Left kidney (tissue), 8 donors: ENCODE measurements at places on chromosomes 13 and 19. TPM values are rescaled to one million over a fixed set of nuclear protein-coding genes. Genes with fewer than 3 reads are reported as not detected.
A peak's percentile ranks its signal among the peaks of the same experiment; 100 is the strongest.

The IGFL1 gene
- polyA plus RNA-seq: not detected

The AMH gene
- 3.2 TPM for polyA plus RNA-seq

The SLITRK6 gene
- polyA plus RNA-seq: 7.0 TPM

The IGFL3 gene
- not detected for polyA plus RNA-seq

The PPFIA3 gene
- 3.9 TPM for polyA plus RNA-seq

The ERICH4 gene
- polyA plus RNA-seq: 6.3 TPM

The KLF1 gene
- polyA plus RNA-seq: 0.17 TPM

The SIGLEC8 gene
- polyA plus RNA-seq: 0.07 TPM

The ZNF616 gene
- polyA plus RNA-seq: 24.0 TPM

The MBD3L2 gene
- not detected for polyA plus RNA-seq

The GFY gene
- not detected for polyA plus RNA-seq

The PSG3 gene
- polyA plus RNA-seq: 0.13 TPM

The IGLON5 gene
- 3.0 TPM for polyA plus RNA-seq

The AMER2 gene
- 0.35 TPM for polyA plus RNA-seq

The HSD17B14 gene
- 27.4 TPM for polyA plus RNA-seq

The PGPEP1 gene
- polyA plus RNA-seq: 27.2 TPM

The FFAR3 gene
- 0.15 TPM for polyA plus RNA-seq

The ZNF101 gene
- 19.7 TPM for polyA plus RNA-seq

The BRME1 gene
- polyA plus RNA-seq: 6.8 TPM

The KLF5 gene
- 30.2 TPM for polyA plus RNA-seq

- DNase-seq: peak; percentile 31
Observed at GRCh38 chr19:39474139-39474620, 6.5 kb upstream of the TIMM50 start.

GRCh38 chr19:18007044-18007916 lies 690 bp upstream of the ARRDC2 start:
- no peak for DNase-seq

GRCh38 chr19:1387684-1388636 lies 4.3 kb downstream of the NDUFS7 start:
- DNase-seq: no peak

GRCh38 chr13:82477436-82477835 lies 1404.8 kb downstream of the SLITRK1 start:
- no peak for DNase-seq

- no peak for DNase-seq
Observed at GRCh38 chr13:25901460-25902376, 150.1 kb downstream of the SHISA2 start.

DNA sequence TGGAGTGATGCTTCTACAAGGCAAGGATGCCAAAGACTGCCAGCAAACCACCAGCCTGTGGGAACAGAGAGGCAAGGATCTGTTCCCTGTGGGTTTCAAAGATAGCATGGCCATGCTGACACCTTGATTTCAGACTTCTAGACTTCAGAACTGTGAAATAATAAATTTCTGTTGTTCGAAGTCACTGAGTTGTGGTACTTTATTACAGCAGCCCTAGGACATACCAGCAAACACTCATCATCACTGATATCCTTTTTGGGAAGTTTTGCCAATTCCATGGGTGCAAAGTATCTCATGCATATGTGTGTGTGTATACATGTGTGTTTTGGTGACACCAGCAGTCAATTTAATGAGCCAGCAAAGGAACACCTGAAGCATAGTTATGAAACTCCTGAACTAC lies 21.0 kb downstream of the LMO7 start:
- DNase-seq: no peak

- no peak for DNase-seq
Observed at GRCh38 chr13:108690726-108691125, 61.3 kb downstream of the MYO16 start.

GRCh38 chr13:31209172-31209840 lies 9.5 kb downstream of the B3GLCT start:
- DNase-seq: peak; percentile 46

DNA sequence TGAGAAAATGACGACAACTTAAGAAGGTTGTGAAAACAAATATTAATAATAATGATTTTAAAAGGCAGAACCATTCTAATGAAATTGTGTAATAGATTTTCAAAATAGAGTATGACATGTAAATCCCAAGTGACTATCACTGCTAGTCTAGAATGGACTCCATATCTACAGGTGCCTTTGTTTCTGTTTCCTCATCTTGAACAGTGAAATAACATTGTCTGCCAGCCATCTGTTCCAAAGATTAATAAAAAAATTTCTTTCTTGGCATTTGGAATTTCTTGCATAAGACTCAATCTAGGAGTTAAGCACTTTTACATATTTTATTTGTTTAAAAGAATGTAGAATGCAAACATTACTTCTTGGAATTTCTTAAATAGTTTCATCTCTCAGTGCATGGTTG lies 520.1 kb upstream of the ARGLU1 start:
- DNase-seq: no peak

- peak; percentile 20 for DNase-seq
Observed at GRCh38 chr13:75818179-75818967, 182.2 kb downstream of the LMO7 start.

- DNase-seq: no peak
Observed at GRCh38 chr19:10235003-10235402, 3.9 kb upstream of the S1PR2 start.

- no peak for DNase-seq
Observed at GRCh38 chr13:41931337-41931736, 29.6 kb downstream of the VWA8 start.

- DNase-seq: no peak
Observed at GRCh38 chr19:30519607-30520205, 147.5 kb downstream of the ZNF536 start.

- peak; percentile 60 for DNase-seq
Observed at GRCh38 chr13:101514695-101515275, 62.3 kb downstream of the ITGBL1 start.

GRCh38 chr13:90577726-90578125 lies 769.8 kb upstream of the MIR17HG start:
- no peak for DNase-seq

- DNase-seq: no peak
Observed at GRCh38 chr19:34308381-34309367, 54.3 kb downstream of the GARRE1 start.

DNA sequence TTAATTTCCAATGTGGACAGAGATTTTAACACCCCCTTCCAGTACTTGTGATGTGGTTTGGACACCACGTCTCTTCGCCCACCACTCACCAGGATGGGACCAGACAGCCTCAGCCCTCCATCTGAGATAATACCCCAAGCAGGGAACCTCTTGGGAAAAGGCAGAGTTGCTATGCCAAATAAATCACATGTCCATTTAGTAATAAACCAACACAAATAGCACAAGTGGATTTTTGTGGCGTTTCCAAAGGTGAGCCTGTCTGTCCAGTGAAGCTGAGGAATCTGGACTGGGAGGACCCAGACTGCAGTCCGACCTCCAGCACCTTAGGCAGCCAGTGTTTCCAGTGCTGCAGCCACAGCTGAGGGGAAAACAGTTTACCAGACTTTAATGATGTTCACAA lies 34.1 kb upstream of the GAS6 start:
- DNase-seq: no peak

DNA sequence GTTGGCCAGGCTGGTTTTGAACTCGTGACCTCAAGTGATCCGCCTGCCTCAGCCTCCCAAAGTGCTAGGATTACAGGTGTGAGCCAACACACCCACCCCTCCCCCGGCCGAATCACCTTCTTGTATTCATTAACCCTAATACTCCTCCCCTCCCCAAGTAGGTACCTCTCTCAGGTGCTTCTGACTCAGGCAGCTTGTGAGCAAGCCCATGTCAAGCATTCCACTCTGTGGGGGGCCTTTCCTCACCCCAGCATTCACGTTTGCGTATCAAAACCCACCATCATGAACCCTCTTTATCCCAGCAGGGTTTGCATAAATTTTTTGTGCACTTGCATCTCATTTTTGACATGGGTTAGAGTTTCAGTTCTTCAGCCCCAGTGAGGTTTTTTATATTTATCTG lies 23.6 kb upstream of the RFXAP start:
- no peak for DNase-seq

GRCh38 chr13:111315347-111315995 lies 5.0 kb upstream of the TEX29 start:
- DNase-seq: no peak

- no peak for DNase-seq
Observed at GRCh38 chr19:48135411-48135810, 24.8 kb upstream of the PLA2G4C start.

DNA sequence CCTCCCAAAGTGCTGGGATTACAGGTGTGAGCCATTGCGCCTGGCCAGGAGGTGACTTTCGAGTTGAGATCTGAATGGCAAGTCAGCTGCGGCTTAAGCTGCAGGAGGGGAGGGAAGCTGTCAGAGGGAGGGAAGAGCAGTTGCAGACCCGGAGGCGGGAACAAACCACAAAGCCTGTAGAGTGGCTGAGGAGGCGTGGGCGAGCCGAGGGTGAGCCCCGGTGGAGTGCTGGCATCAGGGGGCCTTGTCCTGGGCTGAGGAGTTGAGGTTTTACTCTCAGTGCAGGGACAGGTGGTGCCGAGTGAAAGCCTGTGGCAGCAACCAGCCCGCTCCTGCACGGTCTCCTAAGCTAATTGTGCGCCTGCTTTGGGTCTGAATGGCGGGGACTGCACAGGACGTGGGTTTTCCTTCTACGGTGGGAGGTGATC lies 24.2 kb downstream of the PPP1R37 start:
- DNase-seq: no peak

- DNase-seq: no peak
Observed at GRCh38 chr19:14088634-14089411, 1.7 kb downstream of the SAMD1 start.

DNA sequence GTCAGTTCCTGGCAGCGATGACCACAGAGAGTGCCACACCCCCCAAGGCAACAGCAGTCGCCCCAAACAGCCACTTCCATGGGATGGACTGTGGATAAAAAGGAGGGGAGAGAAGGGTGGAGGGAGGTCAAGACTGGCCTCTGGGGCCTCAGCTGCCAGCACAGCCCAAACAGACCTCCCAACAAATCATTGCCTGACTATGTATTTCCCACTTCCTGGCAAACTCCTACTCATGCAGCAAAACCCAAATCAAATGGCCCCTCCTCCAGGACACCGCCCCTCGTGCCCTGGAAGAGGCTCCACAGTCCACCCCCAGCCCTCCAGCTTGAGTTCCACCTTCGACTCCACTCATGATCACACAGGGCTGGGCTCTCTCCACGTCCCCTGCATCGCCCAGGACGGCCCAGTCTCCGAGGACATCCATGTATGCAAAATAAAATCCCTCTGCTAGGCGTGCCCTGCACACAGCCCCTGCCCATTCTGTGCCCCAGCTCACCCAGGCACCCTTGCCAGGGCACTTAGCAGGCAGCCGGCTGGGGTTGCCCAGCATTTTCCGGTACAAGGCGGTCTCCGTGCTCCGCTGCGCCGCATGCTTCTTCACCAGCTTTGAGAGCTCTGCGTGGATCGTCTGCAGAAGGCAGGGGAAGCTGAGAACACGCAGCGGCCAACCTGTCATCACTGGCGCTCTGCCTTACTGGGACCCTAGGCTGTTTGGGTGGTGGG lies 10.5 kb upstream of the ELL start:
- no peak for DNase-seq
